Activated CD4-positive, alpha-beta T cell treated with anti-CD3 and anti-CD28 coated beads, Interleukin-2, amount 50 U/mL, for 4 hours (primary cell): ENCODE measurements at places on chromosomes 11 and 22.

- DNase-seq = no peak
Measured at GRCh38 chr22:46589871-46590271, 30.3 kb upstream of the GRAMD4 start.

DNA sequence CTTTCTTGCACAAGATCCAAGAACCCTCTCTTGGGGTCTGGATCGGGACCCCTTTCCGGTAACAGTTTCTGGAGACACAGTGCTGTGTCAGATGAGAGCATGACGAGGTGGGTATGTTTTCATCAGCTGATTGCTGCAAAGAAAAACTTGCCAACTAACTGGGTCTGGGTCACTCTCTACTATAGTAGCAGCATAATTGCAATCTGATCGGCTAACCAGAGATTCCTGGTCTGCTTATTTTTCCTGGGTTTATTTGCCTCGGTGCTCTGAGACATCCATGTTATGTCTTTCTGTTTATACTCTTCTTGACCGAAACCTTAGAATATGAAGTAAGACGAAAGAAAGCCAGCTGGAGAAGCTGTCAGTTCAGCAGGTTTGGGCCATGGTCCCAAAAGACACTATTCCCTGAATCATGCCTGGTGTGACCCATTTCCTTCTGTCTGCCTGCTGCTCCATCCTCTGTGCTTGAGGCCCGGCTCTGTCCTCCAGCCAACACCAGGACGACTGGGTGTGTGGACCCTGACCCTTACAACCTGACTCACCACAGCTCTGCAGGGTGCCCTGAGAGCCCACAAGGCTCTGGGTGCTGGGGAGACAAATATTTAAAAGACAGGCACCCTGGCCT lies 24.1 kb upstream of the CLMP start:
- no peak for DNase-seq

GRCh38 chr11:35206616-35207015 lies 67.6 kb downstream of the CD44 start:
- DNase-seq = no peak

- no peak for DNase-seq
Measured at GRCh38 chr22:41368543-41369423, 13.0 kb upstream of the TEF start.

DNA sequence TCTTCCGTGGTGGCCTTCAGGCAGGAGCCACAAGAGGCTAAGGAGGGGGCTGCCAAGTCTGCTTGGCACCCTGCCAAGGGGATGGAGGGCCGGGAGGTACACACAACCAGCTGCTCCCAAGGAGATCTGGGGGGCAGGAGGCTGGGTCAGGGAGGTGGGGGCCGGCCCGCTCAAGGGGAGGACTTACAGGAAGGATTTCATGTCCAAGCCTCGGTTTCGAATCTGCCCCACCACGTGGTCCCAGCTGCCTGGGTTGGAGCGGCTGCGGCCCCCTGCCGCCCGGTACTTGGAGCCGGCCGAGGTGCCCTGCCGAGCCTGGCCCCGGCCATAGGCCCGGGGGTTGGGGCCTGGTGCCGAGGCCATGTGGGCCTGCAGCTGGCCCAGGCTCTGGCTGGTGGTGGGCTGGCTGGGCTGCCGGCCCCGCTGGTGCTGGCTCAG lies 33.5 kb downstream of the LRRC10B start:
- DNase-seq = no peak

DNA sequence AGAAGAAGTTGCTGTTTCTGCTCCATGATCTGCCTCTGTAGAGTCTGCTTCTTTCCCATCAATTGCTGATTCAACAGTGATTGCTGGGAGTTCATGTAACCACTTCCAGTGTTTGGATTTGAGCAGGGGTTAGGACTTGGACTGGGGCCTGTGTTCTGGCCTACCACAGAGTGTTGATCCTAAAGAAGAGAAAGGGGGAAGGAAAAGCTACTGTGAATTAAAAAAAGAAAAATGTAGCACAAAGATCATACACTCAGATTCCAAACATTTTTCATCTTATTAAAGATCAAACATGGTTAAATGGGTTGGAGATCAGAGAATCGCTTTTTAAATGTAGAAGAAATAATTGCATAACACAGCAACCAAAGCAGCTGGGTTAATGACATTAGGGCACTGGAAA lies 67.6 kb upstream of the MTMR2 start:
- DNase-seq = no peak

- DNase-seq = no peak
Measured at GRCh38 chr11:123239191-123240150, 44.4 kb upstream of the CLMP start.

DNA sequence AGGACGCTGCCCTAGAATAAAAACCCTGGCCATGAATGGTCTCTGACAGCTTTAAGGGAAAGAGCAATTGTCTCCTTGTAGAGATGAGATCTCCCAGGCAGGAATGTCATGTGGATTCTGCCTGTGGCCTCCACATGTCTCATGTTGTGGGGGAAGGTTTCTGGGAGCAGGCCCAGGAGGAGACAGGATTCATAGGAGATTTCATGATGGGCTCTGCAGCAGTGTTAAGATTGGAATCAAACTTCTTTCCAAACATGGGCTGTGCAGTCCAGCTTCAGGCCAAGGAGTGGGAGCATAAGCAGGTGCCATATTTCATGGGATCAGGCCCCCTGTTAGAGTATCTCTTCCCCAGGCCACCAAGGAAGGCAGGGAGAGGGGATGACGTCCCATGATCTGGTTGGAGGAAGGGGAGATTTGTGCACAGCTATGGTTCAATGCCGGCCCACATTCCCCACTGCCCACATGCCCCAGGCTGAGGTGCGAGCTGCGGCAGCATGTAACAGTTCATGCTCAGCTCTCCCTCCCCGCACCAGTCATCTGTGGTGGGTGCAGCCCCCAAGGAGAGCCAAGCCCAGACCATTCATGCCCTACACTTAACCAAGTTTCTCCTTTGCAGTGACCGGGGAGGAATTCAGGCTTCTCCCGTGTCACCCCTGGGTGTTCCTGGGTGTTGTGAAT lies 42.5 kb downstream of the LMO1 start:
- no peak for DNase-seq

- no peak for DNase-seq
Measured at GRCh38 chr11:12152321-12152720, 41.9 kb downstream of the MICAL2 start.

DNA sequence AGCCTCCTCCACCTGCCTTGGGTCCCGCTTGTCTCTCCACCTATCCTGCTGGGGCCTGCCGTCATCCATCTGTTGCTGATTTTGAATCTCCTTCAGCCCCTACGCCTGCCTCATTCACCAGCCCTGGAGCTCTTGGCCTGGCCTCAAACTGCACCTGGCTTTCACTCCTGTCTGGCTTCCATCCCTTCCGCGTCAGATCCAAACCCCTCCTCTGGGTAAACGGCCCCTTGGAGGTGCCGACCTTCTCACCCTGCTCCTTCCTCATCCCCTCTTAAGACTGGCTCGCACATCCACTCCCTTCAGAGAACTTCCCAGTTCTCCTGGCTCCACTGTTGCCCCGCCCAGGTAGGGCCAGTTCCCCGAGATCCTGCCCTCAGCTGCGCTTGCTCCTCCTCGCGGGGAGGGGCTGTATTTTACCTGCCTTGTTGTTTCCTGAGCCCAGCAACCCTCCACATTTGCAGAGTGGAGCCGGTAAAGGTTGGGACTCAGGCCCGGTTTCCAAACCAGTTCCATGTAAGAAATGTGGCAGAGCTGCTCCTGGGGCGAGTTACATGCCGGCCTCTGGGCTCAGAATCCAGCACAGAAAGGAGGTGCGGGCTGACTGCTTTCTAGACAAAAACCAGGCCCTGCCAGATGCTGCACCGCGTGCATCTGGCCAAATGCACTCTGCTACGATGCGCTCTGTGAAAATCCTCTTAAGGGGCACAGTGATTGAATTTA lies 13.9 kb upstream of the SHANK2 start:
- DNase-seq = no peak

DNA sequence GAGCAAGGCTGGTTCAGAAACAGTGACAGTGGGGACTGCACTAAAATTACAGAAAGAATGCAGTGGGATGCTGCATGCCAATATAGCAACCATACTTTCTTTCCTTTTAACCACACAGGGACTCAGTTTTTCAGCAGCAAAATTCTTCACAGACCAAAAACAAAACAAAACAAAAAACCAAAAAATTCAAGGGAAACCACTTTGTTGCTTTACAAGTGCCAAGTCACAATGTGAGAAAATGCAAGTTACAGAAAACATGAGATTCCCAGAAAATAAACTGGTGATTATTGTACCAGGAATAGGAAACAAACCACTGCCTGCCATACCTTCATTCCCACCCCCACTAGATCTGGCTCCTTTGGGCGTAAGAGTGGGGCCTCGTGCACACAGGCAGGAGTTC lies 52.6 kb downstream of the TENM4 start:
- no peak for DNase-seq

- DNase-seq = no peak
Measured at GRCh38 chr11:47189100-47189834, 3.0 kb upstream of the PACSIN3 start.

DNA sequence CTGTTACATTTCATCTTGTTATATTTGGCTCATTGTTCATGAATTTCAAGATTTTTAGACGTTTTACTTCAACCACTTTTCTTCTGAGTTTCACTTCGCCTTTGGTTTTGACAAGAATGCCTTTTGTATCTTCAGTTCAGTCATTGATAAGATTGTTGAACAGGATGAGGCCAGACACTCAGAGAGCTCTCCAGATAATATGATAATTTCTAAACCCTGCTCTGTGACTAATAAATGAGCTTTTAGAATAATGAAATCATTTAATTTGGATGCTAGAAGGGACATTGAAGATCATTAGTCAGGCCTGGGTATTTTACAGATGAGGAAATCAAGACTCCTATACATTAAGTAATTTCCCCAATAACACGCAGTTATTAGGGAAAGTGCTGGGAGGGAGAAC lies 37.2 kb upstream of the GRAMD1B start:
- no peak for DNase-seq

GRCh38 chr11:36237391-36237790 lies 51.8 kb downstream of the COMMD9 start:
- no peak for DNase-seq

GRCh38 chr11:16815047-16815767 lies 76.8 kb downstream of the C11orf58 start:
- DNase-seq = no peak

DNA sequence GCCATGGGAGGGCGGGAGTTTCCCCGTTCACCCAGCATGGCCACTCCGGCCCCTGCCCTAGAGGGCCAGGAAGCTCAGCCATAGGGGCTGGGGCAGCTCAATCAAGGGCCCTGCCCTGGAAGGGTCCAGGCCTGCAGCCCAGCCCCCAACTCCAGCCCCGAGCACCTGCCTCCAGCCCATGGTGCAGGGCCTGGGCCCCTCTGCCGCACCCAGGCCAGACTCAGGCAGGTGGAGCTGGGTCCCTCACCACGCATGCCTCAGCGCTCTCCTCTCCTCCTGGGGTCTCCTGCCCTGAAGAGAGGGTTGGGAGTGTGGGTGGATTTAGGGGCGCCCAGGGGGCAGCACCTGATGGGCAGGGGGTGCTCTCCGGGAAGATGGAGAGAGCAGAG lies 13.1 kb downstream of the MLC1 start:
- no peak for DNase-seq

DNA sequence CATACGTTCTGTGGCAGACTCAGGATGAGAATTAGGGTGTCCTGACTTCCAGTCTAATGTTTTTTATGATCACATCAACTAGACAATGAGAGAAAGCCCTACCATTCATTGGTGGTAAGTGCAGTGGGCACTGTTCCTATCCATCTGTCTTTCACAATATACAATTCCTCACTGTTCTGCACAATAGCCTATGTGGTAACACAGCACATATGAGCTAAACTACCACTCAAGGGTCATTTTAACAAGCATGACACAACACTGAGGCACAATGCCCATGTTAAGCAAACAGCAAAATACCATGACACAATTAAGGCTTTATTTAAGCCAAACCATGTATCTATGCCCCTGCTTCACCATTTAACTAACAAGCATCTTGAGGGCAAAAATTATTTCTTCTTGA lies 52.3 kb downstream of the SIK3 start:
- DNase-seq = no peak

DNA sequence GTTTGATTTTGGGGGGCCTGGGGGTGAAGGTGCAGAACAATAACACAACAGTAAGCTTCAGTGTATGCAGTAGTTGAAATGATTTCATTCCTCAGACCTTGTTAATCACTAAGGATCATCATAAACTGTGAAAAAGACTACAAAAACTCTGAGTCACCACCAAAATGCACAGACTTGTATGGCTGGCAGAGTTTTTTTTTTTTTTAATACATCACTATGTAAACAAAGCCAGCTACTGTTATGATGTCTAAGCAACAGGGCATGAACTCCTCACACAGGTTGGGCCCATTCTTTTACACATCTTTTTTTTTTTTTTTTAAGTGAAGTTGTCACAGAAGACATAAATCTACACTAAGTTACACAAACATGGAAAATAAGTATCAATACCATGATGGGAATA lies 311.9 kb downstream of the GUCY1A2 start:
- DNase-seq = no peak

DNA sequence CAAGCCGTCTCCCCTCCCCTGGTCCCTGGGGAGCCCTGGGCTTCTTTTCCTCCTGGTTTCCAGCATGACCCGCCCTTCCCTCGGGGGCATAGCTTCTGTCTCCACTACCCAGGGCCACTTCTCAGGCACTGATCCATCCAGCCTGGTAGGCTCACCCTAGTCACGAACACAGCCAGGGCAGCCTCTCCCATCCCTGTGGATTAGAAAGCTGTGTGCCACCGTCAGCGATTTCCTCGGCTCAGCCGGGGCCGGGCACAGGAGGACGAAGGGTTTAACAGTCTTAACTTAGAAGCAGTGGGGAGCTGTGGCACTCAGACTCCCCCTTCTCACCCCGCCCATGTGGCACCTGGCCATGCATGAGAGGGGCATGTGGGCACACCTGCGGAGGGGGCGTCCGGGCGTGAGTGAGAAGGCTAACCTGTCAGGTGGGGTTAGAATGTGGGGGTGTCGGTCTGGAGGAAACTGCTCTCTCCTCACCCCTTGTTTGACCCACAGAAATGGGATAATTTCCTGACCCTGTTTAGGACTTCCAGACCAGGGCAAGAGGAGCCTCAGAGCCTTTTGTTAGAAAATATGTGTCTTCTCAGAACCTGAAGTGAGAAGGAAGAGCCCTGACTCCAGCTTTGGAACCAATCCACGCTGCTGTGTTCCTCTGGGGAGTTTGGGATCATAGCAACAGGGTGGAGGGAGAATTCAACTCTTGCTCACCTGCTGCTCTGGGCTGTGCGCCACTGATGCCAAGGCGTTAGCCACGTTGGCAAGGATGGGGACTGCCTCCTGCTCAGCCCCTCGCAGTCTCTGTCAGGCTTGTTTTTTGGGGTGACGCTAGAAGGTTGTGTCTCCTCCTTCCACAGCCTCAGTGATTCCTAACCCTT lies 14.6 kb downstream of the GLB1L2 start:
- no peak for DNase-seq

GRCh38 chr11:31628111-31628510 lies 118.5 kb downstream of the ELP4 start:
- no peak for DNase-seq

DNA sequence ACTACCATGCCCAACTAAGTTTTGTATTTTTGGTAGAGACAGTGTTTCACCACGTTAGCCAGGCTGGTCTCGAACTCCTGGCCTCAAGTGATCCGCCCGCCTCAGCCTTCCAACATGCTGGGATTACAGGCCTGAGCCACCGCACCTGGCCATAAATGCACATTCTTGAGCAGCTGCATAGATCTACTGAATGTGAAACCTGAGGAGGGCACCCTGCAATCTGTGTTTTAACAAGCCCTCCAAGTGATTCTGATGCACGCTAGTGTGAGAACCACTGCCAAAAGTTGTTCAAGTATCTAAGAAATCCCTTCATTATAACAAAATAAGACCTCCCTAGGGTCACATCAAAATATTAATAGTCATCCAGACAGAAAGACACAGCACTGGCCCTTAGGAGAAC lies 89.3 kb downstream of the RDX start:
- no peak for DNase-seq
